GM18507 (cell line): ENCODE measurements at places on chromosomes 1 and 21.
A peak's percentile ranks its signal among the peaks of the same experiment; 100 is the strongest.

DNA sequence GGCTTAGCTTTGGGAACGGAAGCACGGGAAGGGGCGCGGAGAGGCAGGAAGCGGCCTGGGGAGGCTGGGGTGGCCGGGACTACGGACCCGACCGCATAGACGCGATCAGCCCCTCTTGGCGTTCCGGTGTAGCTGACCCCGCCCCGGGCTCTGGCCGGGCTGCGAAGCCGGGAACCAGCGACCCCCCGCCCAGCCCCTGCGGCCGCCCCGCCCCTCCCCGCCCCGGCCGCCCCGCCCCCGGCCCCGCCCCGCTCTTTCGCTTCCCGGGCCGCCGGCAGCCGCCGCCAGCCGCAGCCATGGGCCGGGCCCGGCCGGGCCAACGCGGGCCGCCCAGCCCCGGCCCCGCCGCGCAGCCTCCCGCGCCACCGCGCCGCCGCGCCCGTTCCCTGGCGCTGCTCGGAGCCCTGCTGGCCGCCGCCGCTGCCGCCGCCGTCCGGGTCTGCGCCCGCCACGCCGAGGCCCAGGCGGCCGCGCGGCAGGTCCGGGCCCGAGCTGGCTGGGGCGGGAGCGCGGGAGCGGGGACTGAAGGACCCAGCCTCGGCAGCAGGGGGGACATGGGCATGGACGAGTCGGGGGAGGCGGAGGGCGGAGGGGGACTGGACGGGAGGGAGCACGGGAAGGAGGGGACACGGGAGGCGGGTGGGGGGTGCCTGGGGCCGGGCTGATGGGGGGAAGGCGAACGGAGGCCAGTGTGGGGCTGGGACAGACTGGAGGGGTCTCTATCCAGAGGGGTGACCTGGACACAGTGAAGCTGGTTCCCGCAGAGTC lies at the start of gene SELENON:
Gene SELENON, plus strand, starts transcription at position 259 of the 768 bp plus-strand sequence. Its CDS starts 38 bp downstream, at position 297.
- DNase-seq: no peak

DNA sequence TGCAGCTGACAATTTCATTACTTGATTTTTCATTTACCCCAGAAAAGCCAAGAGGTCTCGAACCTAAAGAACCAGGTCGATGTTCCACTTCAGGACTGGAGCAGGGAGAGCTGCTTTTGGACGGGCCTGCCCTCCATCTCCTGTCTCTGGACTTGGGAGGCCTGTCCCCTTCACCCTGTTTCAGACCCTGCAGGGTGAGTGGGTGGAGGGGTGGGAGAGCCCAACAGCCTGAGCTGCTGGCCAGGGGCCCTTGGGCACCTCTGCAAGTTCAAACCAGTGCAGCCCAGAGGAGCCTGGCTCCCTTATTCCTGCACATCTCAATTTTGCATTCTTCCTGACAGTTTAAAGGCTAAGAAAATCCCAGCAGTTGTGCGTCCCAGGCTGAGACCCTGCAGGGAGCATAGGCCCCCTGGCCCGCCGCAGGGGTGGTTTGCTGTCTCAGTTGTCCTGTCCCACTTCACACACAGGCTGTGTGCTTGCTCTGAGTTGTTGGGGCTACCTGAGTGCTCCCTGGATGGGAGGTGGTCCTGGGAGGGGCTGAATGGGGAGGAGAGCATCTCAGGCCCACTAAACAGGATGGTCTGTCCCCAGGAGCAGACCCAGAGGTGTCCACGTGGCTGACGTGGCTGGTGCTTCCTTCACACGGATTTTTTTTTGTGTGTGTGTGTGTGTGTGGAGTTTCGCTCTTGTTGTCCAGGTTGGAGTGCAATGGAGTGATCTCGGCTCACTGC lies 443.7 kb downstream of the PTPRU start:
- no peak for DNase-seq

- DNase-seq: no peak
These were observed 41.9 kb downstream of the NEK2 start for GRCh38 chr1:211633524-211633846.

- DNase-seq: no peak
These were observed 106.0 kb downstream of the TPTE start for GRCh38 chr21:10627316-10627863.

- no peak for DNase-seq
These were observed 31.8 kb downstream of the C1orf87 start for GRCh38 chr1:60041783-60042182.

DNA sequence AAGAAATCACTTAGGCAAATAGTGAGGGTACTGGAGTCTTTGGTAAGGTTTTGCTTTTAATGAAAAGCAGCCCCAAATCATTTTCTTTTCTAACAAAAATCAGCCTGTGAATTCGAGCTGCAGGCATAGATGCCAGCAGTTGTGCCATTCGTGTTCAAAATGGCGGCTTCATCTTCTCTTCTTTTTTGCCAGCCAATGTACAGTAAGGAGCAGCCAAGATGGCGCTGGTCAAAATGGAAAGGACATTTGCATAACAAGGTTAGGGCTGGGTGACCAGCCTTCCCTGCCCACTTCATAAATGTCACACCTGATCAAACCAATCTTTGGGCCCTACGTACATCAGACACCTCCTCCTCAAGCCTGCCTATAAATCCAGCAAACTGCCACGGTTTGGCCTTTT lies 100.2 kb upstream of the RGS1 start:
- no peak for DNase-seq

DNA sequence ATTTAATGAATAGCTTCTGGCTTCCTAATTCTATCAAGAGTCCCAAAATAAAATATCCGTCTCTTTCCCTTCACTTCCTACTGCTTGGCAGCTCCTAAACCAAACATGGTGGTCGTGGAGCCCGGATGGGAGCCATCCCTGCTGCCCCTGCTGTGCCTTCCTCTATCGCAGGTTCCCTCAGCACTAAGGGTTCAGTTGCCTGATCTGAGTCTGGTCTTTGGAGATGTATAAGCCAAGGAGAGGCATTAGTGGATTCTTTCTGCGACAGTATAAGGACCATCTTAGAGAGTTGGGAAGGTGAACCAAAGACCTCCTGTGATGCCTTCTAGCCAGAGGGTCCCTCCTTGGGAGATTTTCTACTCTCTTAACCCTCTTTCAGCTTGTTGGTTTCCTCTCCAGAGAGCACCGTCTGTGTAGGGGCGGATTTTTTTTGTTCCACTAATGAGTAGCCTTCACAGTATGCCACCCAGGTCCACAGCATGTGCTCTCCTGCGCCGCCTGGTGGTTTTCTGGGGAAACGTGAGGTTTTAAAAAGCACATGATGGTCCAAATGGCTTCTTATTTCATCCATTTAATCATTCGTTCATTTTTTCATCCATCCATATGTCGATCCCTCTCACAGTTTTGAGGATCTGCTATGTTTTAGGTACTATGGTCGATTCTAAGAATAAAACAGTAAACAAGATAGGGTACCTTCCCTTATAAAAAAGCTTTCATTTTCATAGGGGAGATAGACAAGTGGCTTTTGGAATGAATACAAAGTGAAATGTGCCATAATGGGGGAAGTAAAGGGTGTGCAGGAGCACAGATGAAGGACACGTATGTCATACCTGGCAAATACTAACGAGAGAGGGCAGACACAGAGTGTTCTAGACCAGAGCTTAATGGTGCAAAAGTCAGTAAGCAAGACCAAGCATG lies 71.0 kb downstream of the NFASC start:
- DNase-seq: no peak

DNA sequence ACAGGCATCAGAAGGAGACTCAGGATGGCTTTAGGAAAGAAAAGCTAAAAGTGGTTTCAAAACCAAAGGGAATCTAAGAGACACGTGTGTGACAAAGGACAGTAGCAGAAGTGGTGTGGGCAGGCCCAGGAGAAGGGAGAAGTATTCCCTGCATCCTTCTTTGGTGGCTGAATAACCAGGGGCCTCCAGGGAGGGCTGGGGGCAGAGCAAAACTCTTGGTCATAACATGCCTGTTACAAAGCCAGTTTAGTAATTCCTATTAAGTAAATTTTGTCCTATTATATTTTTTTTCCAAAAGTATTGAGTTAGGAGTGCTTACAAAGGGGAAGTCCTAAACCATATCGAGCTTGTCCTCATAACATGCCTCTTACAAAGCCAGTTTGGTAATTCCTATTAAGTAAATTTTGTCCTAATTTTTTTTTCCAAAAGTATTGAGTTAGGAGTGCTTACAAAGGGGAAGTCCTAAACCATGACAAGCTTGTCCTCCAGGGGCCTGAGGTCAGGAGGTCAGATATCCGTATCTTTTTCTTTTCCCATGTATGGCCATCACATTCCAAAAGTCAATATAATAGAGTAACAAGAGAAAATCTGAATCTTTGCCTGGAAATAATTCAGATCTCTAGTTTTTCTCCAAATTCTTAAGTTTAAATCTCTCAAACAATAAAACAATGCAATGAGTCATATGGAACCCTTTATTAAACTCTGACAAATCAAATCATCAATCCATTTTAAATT lies 509.2 kb downstream of the LTN1 start:
- DNase-seq: no peak

- no peak for DNase-seq
These were observed 78.5 kb downstream of the DOP1B start for GRCh38 chr21:36235058-36235582.

DNA sequence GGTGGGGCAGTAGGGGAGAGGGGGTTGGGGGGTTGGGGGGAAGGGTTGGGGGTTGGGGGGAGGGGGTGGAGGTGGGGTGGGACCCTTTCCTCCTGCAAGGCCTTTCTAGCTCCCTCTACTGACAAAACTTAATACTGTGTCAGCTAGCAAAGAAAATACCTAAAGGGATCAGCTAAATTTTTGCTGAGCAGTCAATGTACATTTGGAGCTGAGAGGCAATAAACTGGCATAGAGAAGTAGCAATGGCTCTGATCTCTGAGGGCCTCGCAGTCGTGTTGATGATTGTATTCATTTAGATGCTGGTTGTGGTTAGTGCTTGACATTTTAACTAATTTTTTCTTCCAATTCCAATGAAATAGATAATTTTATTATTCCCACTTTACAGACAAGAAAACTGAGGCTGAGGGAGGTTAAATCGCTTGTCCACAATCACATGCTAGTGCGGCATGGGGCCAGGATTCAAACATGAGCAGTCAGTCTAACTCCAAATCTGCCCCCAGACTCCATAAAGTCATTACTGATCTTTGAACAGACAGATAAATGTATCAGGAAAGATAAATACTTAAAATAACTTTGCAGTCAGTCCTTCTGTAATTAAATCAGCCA lies 357.1 kb downstream of the DISC1 start:
- no peak for DNase-seq

DNA sequence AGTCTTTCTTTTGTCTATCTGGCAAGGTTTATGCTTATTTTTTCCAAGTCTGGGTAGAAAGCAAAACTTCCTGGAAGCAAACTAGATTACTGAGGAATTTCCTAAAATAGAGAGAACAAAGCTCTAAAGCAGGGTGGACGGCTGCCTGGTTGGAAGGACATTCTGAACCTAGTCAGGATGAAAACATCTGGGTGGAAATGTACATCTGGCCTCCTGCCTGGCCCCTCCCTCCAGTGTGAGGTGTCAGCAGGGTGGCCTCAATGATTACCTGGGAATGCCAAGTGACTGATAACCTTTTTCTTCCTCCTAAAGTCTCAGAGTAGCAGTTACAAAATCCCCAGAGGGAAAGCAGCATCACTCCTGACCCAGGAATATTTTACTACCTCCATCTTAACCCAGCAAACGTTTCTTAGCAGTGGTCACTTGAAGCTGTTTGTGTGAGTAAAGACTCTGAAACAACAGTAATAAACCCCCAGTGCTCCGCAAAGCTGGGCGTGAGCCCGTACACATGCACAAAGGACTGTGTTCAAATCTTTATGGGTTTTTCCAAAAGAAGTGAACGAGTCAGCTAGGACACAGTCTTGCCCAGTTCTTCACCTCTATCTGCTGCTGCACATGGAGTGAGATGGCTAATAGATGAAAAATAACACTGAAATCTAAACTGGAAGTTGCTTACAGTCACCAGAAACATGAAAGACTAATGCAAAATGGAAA lies 18.9 kb downstream of the ANGPTL7 start:
- no peak for DNase-seq

GRCh38 chr1:58709540-58710175 lies 9.8 kb upstream of the MYSM1 start:
- DNase-seq: no peak

DNA sequence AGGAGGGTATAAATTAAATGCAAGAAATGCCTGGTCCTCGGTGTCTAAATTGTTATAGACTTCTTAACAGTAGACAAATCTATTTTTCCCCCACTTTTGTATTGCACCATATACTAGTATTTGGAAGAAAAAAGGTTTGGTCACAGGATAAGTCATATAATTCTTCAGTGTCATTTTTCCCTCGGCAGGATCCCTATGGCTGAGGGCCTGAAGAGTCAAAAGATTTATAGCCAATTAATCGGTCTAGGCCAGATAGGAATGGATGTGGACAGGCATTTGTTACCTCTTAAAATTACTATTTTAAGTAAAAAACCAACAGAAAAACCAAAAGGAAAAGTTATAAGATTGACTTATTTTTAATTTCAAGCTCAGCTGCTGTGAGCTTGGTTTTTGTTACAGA lies 45.6 kb downstream of the CRP start:
- DNase-seq: no peak

DNA sequence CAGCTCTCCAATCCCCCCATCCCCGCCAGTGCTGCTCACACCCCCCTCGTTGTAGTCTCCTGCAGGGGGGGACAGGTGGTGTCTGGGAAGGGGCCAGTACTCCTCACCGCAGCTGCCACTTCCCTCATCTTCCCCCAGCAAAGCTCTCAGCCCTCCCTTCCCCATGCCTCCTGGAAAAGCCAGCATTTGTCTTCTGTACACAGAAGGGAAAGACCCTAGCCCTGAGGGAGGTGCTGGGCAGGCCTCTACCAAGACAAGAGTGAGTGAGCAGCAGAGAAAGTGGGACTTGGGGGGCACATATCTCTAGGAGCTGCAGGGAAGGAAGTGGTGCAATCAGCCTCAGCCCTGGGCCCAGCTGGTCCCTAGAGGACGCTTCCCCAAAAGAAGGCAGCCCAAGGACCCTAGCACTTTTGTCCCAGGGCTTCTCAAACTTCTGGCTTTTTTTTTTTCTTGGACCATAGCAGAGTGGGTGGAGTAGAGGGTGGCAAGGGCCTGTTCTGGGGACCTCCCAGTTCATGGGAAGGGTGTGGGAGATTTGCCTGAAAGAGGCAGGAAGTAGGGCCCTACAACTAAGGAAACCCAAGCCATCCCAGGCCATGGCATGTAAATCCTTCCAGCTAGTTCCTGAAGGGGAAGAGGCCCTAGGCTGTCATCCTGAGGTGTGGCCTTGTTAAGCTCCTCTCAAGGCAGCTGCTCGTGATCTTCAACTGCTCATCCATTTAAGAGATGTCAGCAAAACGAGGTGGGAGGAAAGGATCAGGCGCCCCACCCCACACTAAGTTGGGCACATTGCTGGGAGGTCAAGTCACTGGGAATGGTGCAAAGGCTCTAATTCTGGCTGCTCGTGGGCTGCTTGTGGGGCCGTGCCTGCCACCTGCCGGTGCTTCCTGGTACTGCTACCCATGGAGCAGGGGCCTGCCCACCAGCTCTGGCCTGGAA lies 12.6 kb downstream of the ZC3H12A start:
- DNase-seq: peak; percentile 61
